ENCODE measurements at places on chromosomes 7 and 10.

GRCh38 chr10:6753644-6754043 lies 173.6 kb upstream of the PRKCQ start:
- DNase-seq, result no peak

DNA sequence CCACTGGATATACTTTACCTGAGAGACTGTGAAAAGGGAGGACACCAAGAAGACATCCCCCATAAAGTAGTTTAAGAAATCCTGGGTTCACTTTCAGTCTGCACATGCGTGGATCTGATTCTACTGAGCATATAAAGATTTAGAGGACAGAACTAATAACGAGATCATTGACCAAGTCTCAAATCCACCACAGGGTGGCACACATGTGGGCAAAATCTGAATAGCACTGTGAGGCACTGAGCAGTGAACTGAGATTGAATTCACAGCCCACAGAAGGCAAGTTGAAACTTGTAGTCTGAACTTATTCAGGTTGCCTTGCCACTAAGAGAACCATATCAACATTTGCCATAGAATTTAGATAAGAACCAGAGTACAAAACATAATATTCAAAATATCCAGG lies 818.6 kb downstream of the GRID1 start:
- DNase-seq, result peak; percentile 37

DNA sequence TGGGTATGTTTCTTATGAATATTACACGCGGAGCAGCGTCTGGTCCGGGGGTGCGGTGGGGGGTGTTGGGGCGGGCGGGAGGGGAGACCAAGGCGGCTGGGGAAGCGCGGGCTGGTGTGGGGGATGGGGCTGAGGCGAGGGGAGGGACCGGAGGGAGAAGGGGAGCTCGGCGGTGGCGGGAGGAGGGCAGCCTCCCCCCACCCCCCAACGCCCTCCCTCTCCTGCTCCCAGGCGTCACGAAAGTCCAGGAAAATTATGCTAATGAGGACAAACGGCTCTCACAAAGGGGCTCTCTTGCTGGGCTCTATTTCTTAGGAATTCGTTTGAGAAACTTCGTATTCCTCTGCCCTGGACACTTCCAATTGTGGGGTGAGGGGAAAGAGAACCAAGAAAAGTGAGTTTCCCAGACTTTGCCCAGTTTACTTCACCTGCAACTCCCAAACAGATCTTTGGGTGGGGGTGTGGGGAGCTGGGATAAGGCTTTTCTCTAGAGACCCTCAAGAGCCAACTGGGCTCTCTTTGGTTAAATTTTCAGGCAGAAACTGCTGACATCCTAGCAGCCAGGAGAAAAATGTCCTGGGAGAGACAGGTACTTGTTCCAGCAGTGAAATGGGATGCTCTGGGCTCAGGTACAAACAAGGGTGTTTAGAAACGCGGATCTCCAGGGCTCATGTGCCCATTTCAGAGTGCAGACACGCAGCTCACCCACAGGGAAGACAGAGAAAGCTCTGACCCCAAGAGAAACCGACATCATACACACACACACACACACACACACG lies 11.7 kb upstream of the HOXA2 start:
- no peak for DNase-seq

DNA sequence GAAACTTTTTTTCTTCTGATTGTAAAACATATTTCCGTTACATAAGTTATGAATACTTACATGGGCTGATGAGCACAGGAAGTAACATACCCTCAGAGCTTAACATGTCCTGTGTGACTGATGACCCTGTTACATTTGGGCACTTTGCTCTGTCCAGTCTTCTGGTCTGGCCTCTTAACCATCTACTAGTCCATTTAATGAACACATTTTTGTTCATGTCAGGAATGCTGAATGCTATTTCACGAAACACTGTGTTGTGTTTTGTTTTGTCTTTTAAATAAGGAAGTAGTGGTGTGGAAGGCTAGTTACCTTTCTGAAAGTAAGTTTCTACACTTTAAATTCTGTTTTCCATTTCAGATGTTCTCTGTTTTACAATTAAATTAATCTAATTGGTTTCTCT lies 77.7 kb downstream of the RBM33 start:
- no peak for DNase-seq

Measured in fibroblast of skin of back (primary cell).